ENCODE measurements at places on chromosomes 3 and 15.

GRCh38 chr15:101176625-101177024, 75.2 kb downstream of the CHSY1 start:
- no peak for DNase-seq

DNA sequence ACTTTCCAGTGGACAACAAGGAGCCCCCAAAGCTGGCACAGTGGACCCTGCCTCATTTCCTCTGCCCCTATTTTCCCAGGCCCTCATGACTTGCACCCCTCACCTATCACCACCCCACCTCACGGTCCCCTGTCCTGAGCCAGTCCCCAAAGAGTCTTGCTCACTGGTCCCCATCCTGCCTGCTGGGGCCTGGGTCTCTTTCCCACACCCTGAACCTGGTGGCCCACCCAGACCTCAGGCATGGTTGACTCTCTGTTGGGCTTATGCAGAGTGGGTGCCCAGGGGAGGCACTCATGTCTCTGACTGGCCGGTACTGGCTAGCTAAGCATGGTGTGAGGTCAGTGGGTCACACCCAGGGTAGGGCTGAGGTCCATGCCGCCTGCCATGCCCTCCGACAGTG, 73.2 kb downstream of the SLC12A8 start:
- no peak for DNase-seq

DNA sequence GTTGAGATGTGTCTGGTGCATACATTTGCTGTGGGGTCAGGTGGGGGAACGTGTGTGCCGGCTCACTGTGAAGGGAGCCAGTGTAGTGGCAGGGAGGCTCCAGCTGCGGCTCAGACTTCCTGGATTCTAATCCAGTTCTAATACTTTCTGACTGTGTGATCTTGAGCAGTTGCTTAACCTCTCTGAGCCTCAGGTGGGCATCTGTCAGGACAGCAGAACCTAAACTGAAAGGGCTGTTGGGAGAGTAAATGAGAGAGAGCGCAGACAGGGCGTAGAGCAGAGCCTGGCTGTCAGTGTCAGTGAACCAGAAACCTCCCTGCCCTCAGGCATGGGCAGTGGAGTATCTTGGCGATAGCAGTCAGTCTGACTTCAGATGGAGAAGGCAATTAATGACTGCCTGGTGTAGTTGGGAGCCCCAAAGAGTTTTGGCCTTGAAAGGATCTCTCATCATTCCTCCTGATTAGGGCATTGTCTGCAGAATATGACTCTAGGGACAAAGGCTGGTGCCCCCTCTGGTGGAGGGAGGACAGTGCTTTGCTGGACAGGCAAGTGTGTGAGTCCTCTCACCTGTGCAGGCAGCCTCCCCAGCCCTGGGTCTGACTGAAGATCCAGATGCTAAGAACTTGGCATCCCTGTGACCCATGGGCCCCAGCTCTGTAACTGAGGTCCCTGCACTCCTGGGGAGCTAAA, 9.6 kb downstream of the KBTBD13 start:
- DNase-seq = no peak

DNA sequence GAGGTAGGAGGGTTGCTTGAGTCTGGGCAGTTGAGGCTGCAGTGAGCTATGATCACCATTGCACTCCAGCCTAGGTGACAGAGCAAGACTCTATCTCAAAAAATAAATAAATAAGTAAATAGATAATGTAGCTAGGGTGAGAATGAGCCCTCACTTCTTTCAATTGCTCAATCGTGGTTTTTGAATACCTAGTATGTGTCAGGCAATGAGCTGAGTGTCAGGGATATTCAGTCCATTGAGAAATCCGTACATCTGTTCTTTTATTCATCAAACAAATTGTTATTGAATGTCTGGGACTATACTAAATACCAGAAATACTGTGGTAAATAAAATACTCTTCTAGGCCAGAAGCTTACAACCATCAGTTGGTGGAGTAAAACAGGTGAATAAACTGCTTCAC, 6.2 kb upstream of the ZNF148 start:
- DNase-seq = no peak

- DNase-seq = no peak
Measured at GRCh38 chr15:25810631-25811091, 52.5 kb downstream of the ATP10A start.

GRCh38 chr3:105365391-105366325, 1.1 kb upstream of the ALCAM start:
- peak; percentile 64 for DNase-seq
